ENCODE measurements at places on chromosomes 12 and 14.

GRCh38 chr12:47820631-47821345, 1.1 kb upstream of the HDAC7 start:
- H3K27ac ChIP-seq: peak overlapping the region; percentile 29
- H3K4me3 ChIP-seq: peak overlapping the region; percentile 93
- peak; percentile 90 for DNase-seq
- no peaks in the 10 kb centered on the region for H3K27me3 ChIP-seq
- H3K36me3 ChIP-seq: no peaks in the 10 kb centered on the region
- H3K4me1 ChIP-seq: peaks cover 19% of the 10 kb centered on the region

- DNase-seq: no peak
- H3K27me3 ChIP-seq: no peaks in the 10 kb centered on the region
- peaks cover 4% of the 10 kb centered on the region for H3K36me3 ChIP-seq
- H3K4me3 ChIP-seq: no peak overlapping the region
- H3K4me1 ChIP-seq: no peaks in the 10 kb centered on the region
- no peak overlapping the region for H3K27ac ChIP-seq
These were observed 46.5 kb upstream of the KCNMB4 start for GRCh38 chr12:70319605-70320004.

DNA sequence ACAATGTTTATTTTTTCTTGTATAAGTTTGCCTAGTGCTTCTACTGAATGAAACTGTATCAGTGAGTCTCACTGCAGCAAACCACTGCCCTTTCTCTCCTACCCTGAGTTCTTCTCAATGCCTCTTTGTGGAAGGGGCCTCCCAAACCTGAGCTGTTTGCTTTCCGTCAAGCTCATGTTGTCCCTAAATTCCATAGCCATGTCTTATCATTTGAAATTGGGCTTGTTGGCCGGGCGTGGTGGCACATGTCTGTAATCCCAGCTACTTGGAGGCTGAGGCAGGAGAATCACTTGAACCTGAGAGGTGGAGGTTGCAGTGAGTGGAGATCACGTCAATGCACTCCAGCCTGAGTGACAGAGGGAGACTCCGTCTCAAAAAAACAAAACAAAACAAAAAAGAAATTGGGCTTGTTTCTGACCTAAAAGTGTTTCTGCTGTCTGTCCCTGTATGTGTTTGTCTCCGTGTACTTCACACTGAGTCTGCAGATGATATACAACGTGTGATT, 1.8 kb upstream of the CSRP2 start:
- peaks cover 2% of the 10 kb centered on the region for H3K4me1 ChIP-seq
- no peaks in the 10 kb centered on the region for H3K27me3 ChIP-seq
- H3K36me3 ChIP-seq: no peaks in the 10 kb centered on the region
- H3K4me3 ChIP-seq: no peak overlapping the region
- no peak for DNase-seq
- H3K27ac ChIP-seq: no peak overlapping the region

- no peak for DNase-seq
- no peak overlapping the region for H3K27ac ChIP-seq
- H3K27me3 ChIP-seq: no peaks in the 10 kb centered on the region
- no peak overlapping the region for H3K4me3 ChIP-seq
- no peaks in the 10 kb centered on the region for H3K36me3 ChIP-seq
These were observed 39.9 kb upstream of the TMCC3 start for GRCh38 chr12:94690198-94690771.

DNA sequence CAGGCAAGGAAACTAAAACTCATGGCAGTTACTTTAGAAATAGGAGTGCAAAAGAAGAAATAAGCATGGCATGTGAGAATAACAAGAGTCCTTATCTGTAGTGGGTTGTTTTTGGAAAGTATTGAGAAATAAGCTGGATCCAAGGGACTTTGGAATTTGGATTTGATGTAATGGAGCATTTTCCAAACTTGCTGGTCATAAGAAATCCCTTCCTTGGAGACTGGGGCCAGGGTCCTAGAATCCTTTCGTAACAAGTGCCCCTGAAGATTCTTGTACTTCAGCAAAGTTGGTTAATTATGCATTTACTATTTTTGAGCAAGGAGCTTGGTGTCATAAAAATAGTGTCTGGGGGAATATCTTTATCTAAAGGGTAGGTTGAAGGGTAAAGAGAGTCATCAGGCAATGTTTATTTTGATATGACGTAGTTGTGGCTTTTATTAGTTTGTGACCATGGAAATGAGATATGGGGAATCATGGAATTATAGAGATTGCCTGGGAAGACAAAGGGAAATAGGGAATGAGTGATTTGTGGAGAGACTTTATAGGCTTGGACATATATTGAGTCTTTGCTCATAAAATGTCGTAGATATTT, 53.9 kb downstream of the WNK1 start:
- H3K4me1 ChIP-seq: no peaks in the 10 kb centered on the region
- H3K27me3 ChIP-seq: no peaks in the 10 kb centered on the region
- no peak overlapping the region for H3K4me3 ChIP-seq
- no peaks in the 10 kb centered on the region for H3K36me3 ChIP-seq
- no peak overlapping the region for H3K27ac ChIP-seq
- DNase-seq: no peak

- no peaks in the 10 kb centered on the region for H3K4me1 ChIP-seq
- no peak overlapping the region for H3K27ac ChIP-seq
- no peak overlapping the region for H3K4me3 ChIP-seq
- DNase-seq: no peak
- H3K27me3 ChIP-seq: no peaks in the 10 kb centered on the region
These were observed 112.4 kb downstream of the PPP1R12A start for GRCh38 chr12:79822475-79822874.
